ENCODE measurements at places on chromosomes 12 and 14.

DNA sequence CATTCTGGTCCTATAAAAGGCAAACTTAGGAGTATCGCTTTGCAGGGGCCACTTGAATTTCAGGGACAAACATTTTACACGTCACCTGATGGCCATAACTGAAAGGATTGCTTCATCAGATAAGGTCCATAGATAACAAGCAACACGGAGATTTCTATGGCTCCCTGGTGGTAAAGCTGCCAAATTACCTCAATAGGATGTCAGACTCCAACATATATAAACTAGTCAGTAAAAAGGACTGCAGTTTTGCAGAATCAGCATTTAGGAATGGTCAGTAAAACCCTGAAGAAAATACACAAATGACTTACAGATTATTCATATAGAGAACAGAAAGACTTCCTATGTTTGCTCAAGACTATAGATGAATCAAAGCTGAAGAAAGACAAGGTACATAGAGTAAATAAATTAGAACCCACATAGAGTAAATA, 66.1 kb upstream of the GRIP1 start:
- no peak for DNase-seq

- no peak for DNase-seq
These were observed 265.8 kb upstream of the FLRT2 start for GRCh38 chr14:85263916-85264675.

GRCh38 chr12:23662966-23663365, 286.5 kb downstream of the SOX5 start:
- no peak for DNase-seq

GRCh38 chr12:94761559-94761958, 111.2 kb upstream of the TMCC3 start:
- no peak for DNase-seq

DNA sequence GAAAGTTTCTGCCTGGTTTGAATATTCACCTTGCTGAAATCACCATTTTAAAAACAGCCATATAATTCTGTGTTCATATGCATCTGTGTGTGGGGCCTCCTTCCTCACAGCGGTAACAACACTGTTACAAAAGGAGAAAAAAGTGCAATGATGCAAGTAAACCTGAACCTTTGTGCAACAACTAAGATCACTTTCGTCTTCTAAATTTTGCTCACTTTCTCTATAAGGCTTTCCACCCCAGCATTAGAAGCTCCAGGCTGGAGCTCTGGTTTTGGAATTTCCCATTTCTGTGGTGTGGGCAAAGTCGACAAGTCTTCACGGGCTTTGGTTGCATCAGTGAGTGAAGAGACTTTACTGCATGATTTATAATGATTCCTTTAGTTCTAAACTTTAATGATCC, 18.4 kb downstream of the FGD6 start:
- DNase-seq = no peak

- DNase-seq = no peak
These were observed 26.2 kb downstream of the AVPR1A start for GRCh38 chr12:63124778-63125177.

- DNase-seq = no peak
These were observed 8.9 kb upstream of the ETNK1 start for GRCh38 chr12:22615963-22616501.

- no peak for DNase-seq
These were observed 484.6 kb downstream of the VRK1 start for GRCh38 chr14:97281741-97282140.

DNA sequence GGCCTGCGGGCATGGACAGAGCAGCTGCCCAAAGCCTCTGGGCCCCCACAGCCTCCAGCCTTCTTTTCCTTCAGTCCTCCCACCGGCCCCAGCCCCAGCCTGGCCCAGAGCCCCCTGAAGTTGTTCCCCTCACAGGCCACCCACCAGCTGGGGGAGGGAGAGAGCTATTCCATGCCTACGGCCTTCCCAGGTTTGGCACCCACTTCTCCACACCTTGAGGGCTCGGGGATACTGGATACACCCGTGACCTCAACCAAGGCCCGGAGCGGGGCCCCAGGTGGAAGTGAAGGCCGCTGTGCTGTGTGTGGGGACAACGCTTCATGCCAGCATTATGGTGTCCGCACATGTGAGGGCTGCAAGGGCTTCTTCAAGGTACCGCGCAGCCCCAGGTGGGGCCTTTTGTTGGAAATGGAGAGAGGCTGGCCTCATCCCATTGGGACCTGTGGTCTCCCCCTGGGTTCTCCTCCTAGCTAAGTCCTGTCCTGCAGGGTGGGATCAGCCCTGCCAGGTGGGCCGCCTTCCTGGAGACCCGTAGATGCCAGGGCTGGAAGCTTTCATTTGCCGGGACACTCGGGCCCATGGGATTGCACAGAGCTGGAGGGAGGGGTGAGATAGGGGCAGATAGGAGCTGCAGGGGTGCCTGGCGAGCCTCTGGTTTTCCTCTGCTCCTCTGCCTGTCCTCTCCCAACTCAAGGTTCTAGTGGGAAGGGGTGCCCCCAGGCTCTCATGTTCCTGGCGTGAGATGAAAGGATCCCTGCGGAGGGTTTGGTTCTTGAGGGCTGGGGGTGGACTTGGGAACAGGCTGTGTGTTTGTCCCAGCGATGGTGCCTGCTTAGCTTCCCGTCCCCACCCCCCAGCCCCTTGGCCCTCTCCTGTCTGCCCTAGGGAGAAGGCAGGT, 3.8 kb downstream of the NR4A1 start:
- DNase-seq = no peak

- no peak for DNase-seq
These were observed 883.0 kb upstream of the FLRT2 start for GRCh38 chr14:84646786-84647500.
